Kidney (tissue), 22 donors: ENCODE measurements at places on chromosomes 2 and 18. TPM values are rescaled to one million over a fixed set of nuclear protein-coding genes. Genes with fewer than 3 reads are reported as not detected.

- DNase-seq, result no peak
Observed at GRCh38 chr2:168160897-168161296, 86.5 kb downstream of the STK39 start.

The RFX8 gene
- not detected for polyA plus RNA-seq

DNA sequence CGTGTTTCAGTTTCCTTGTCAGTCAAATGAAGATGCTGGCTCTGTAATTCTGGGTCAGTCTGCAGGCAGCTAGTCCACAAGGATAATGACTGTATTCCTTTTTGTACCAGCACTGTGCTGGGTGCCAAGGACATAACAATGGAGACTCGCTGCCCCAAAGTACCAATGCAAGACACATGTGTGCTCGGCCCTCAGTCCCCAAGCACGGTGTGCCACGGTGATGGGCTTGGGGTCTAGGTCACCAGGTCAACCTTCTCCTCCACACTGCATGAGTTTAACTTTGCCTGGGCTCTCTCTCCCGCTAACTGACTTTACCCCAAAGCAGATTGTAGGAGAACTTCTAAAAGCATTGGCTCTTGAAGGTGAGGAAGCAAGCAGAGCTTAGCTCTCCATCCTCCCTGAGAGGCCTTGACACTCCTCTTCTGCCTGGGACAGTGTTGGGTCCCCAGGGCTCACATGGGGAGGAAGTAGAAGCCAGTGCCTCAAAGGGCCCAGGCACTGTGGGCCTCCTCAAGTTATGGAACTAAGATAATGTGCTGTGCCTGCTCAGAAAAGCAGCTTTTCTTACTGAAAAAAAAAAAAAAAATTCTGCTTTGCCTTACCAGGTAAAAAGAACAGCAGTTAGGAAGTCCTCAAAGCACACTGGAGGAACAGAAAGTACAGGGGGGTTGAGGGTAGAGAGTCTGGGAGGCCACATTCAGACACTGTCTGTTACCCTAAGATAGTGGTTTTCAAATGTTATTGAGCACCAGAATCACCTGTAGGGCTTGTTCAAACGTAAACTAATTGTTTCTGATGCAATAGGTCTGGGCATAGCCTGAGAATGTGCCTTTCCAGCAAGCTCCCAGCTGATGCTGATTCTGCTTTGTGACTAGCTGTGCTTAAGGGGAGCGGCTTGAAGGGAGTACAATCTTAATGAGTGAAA is 276.4 kb upstream of the CXCR4 start:
- DNase-seq, result no peak

- no peak for DNase-seq
Observed at GRCh38 chr18:79640064-79640672, 39.4 kb upstream of the CTDP1 start.

- DNase-seq, result no peak
Observed at GRCh38 chr18:6719910-6720683, 9.4 kb upstream of the ARHGAP28 start.

The SAG gene
- polyA plus RNA-seq, result not detected

GRCh38 chr2:71925268-71926088 is 222.2 kb downstream of the CYP26B1 start:
- DNase-seq, result peak; percentile 35

The DNER gene
- 21.9 TPM for polyA plus RNA-seq

DNA sequence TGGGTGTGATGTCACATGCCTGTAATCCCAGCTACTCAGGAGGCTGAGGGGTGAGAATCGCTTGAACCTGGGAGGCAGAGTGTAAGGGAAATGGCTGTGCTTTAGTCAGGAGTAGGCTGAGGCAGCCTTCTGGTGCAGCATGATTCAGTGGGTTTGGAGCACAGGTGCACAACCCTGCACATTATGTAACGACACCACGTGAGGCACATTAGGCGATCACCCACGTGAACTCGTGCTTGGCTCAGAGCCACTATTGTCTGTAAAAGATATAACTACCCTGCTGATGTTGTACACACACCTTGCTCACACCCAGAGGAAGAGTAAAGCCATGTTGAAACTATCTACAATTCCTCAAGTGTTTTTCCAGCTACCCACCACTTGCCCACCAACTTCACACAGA is 54.8 kb upstream of the ZC3H15 start:
- no peak for DNase-seq
